ENCODE measurements at places on chromosomes 16 and 17.

- no peak for DNase-seq
Observed at GRCh38 chr17:27485716-27486495, 29.7 kb downstream of the KSR1 start.

GRCh38 chr16:83058376-83058775, 431.6 kb downstream of the CDH13 start:
- no peak for DNase-seq

- no peak for DNase-seq
Observed at GRCh38 chr16:46743232-46743719, 4.9 kb downstream of the MYLK3 start.

DNA sequence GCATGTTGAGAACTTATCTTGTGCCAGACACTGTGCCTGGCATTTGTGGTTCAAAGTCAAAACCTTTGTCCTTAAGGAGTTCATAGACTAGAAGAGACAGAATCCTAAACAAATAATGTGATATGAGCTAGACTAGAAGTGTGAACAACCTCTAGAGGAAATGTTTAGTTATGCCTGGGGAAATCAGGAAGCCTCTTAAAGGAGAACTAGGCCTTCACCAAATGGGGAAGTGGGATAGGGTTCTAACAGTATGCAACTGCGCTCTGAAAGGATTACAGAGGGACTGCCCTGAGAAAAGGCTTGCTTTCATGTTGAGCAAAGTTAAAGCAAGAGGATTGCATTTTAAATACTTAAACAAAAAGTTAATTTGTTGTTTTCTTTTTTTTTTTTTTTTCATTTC, 4.9 kb downstream of the RUNDC1 start:
- no peak for DNase-seq

All from renal cortex interstitium (tissue), 15 donors.